ENCODE measurements at places on chromosomes 1 and 21.

DNA sequence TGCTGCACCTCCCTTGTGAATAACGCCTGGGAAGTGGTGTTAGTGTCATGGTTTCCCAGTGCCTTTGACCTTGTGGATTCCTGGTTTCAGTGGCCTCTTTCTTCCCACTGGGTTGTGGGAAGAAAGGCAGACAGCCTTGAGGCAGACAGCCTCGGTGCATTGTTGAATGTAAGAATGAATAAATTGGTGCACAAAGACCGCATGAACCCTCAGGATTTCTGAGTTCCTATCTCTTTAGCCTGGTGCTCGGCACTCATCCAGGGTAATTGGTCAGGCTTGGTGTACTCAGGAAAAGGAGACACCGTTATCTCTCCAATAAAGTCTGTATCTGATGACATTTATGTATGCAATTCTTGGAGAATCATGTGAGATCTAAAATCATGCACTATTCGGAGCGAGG, 5.1 kb downstream of the ZNF362 start:
- DNase-seq = no peak

DNA sequence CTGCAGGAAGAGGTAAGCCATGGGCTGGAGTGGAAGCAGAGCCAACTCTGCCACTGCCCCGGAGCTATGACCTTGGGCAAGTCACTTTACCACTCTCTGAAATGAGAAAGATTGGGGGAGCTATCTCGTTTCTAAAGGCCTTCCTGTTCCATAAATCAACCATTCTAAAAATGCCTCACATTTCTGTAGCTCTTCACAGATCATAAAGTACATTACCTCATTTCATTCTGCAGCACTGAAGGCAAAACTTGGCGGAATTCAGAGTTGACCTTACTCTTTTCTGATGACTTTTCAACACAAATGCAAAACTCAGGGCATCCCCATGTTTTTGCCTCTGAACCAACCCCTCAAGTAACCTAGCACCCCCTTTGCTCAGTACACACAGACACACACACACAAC, 404.0 kb upstream of the NFIA start:
- DNase-seq = no peak

DNA sequence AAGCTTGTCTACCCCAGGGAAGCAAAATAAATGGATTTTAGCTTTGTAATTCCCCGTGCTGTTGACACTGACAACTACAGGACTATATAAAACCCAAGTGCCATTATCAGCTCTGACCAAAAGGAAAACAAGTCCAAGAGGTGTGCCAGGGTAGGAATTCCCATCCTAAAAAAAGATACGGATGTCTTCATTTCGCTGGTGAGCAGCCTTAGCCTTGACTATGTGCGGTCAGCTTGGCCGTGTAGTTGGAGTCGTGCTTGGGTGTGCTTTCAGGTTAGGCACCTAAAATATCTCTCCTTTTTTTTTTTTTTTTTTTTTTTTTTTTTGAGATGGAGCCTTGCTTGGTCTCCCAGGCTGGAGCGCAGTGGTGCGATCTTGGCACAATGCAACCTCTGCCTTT, 28.9 kb upstream of the ACTN2 start:
- no peak for DNase-seq

DNA sequence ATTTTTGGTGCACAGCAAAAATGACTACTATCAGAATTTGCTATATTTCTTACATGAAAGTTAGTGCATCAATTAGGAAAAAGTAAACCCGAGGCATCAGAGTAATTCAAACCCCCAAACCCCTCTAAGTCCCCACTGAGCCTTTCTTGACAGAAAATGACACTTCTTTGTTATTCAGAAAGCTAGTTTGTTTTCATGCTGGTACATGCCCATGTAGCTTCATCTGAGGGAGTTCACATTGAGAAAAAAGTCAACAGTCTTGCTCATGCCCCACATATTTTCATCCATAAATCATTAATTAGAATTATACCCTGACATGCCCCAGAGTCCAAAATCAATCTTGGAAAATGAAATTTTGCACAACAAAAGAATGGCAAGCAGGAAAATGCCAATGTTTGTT, 39.9 kb upstream of the PDC start:
- DNase-seq = no peak

GRCh38 chr1:155116113-155116764, 11.4 kb upstream of the EFNA1 start:
- DNase-seq = no peak

- no peak for DNase-seq
Measured at GRCh38 chr1:165531021-165531420, 12.8 kb upstream of the LRRC52 start.

DNA sequence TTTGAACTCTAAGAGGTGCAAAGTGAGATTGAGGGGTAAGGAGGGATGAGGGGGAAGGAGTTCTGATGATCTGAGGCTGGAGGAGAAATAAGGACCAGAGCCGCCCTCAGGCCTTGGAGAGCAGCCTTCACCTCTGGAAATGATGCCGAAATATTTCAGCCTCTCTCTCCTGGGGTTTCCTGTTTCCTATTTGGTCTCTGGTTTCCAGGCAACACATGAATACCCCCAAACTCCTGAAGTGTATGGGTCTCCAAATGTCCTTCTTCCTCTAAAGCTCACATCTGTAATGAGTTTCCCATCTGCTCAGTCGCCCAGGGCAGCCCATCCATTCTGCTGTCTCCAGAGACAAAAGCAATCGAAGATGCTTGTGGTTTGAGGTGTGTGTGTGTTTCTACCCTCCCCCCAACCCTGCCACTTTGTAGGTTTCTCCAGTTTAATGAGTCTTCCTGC, 52.0 kb upstream of the FAM20B start:
- no peak for DNase-seq

DNA sequence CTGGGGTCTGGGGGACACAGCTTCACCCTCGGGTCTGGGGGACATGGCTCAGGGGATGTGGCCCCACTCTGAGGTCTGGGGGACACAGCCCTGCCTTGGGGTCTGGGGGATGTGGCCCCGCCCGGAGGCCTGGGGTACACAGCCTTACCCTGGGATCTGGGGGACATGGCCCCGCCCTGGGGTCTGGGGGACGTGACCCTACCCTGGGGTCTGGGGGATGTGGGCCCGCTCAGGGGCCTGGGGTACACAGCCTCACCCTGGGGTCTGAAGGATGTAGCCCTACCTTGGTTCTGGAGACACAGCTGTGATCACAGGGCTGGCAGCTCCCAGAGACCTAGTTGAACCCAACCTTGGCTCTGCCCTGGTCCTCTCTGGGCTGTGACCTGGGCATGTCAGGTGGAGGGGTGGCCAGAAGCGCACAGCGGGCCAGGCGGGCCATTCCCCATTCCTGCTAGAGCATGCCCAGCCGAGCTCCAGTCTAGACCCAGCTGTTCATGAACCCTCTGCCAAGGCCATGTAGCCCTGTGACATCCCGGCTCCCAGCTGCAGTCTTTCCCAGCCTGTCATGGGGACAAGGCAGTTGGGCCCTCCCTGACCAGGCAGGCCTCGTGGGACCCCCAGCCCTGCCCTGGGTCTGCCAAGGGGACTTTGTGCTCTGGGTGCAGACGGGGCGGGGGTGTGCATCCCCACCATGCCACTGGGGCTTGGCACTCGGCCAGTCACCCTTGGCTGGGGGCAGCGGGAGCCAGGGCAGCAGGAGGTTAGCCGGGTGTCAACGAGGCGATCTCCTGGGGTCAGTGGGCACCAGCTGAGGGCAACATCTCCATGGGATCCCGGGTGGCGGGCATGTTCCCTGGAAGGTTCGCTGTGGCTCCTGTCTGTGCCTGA, 43.9 kb downstream of the WNT9A start:
- DNase-seq = no peak

- no peak for DNase-seq
Measured at GRCh38 chr1:152018537-152018936, 18.3 kb downstream of the S100A11 start.
